ENCODE measurements at places on chromosomes 11 and 22.

DNA sequence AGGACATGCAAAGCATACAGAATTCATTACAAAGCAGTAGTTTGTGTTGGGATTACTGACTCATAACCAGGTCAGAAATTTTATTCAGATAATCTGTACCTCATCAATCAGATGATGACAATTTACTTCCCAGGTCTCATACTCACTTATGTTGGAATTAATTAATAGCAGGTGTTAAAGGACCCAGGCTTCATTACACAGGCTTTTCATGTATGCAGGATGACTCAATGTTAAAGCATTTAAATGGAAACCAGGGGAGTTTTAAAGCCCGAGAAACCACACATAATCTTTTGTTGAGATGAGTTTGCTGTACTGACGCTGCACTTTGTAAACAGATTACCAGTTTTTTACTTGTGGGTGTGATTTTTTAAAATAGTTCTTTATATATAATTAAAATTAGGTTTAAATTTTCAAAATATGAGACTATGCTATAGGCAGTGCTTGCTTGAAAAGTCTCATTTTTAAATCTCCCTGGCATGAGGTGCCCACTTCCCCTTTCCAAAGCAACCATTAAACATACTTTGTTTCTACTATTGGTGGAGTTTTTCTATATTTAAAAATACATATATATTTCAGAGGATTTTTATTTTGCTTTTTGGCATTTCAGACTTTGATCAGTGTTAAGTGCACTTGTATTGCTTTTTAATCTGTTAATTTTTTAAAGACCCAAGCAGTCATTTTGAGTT, 41.0 kb downstream of the CEP57 start:
- peak; percentile 72 for DNase-seq

DNA sequence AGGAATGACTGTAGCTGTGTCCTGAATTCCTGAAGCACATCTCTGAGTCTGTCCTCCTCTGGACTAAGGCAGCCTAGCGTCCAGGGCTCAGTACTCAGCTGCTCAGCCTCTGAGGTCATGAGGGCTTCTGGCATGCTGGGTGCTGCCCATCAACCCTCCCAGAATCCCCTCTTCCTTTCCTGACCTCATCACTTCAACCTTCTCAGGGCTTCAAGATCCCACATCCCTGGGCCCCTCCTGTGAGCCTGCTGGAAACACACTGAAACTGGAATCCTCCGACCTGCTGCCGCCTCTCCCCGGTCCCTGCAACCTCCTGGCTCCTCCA, 803 bp downstream of the KRTAP5-8 start:
- DNase-seq = no peak

- DNase-seq = no peak
Measured at GRCh38 chr22:49867303-49868265, 13.9 kb downstream of the ZBED4 start.

DNA sequence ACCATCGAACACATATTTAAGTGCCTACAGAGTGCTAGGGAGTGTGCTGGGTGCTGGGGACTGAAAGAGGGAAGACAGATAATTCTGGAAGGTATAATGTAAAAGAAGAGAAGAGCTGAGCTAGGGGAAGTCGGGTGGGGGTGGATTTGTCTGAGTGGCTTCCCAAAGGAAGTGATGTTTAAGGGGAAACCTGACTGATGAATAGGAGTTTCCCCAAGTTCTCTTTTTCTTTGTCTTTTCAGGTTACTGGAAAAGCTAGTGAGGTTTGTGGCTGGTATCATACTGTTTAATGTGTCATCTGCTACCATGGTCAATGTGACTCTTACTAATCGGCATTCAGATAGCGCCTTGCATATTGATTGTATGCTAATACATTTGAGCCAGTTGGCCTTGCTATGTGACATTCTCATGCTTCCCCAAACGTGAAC, 151.6 kb upstream of the MTMR2 start:
- DNase-seq = no peak

GRCh38 chr11:92569726-92570125, 345.1 kb downstream of the FAT3 start:
- DNase-seq = no peak

GRCh38 chr11:69654660-69655478, 13.9 kb downstream of the CCND1 start:
- DNase-seq = peak; percentile 50

- no peak for DNase-seq
Measured at GRCh38 chr11:112814168-112814567, 147.1 kb upstream of the NCAM1 start.

DNA sequence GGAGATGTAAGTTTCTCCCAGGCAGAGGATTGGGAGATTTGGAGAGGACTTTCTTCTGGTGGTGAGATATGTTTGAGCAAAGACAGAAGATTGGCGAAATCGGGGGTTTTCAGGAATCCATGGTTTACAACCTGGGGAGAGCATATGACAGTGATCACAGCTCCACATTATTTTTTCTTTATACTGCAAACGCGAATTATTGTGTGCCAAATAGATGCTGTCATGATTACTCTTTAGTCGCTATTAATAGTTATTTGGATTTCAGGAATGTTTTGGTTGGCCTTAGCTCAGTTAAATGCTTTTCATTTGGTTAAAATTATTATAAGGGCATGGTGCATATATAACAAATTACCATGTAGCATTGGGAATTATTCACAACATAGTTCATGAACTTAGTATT, 15.2 kb downstream of the ATXN10 start:
- peak; percentile 4 for DNase-seq

- peak; percentile 84 for DNase-seq
Measured at GRCh38 chr11:2376751-2377451, at the start of gene CD81. TSS of gene CD81 (plus strand) at chr11:2377310. CDS start at chr11:2377550, 240 bp downstream.

- DNase-seq = no peak
Measured at GRCh38 chr22:18111759-18112330, 1.2 kb downstream of the TUBA8 start.

- no peak for DNase-seq
Measured at GRCh38 chr11:11020747-11021149, 162.9 kb upstream of the ZBED5 start.

- DNase-seq = no peak
Measured at GRCh38 chr11:93704237-93704636, 37.1 kb downstream of the TAF1D start.

DNA sequence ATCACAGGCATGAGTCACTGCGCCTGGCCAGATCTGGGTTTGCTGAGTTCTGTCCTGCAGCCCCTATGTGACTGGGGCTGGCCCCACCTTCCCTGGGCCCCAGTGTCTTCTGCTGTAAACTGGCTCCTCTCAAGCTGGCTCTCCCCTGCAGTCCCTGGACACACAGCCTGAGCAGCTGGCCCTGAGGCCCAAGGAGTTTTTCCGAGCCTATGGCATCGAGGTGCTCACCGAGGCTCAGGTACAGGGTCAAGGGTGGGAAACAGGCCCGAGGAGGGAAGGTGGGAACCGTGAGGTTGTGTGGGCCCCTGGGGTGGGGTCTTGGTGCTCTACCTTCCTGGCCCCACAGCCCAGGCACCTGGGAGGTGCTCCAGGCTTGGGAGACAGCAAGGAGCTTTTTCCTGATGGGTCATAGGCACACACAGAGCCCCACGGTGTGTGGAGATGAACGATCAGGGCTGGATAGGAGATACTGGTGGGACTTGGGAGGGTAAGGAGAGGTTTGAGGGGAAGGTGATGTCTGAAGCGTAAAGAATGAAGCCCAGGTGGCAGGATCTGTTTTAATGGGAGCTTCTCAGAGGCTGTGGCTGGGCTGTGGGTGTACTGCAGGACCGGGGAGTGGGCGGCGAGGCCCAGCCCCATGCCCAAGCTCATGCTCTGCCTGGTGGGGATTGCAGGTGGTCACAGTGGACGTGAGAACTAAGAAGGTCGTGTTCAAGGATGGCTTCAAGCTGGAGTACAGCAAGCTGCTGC, 6.4 kb upstream of the LZTR1 start:
- no peak for DNase-seq

GRCh38 chr11:127627629-127628457, 627.3 kb upstream of the KIRREL3 start:
- no peak for DNase-seq

DNA sequence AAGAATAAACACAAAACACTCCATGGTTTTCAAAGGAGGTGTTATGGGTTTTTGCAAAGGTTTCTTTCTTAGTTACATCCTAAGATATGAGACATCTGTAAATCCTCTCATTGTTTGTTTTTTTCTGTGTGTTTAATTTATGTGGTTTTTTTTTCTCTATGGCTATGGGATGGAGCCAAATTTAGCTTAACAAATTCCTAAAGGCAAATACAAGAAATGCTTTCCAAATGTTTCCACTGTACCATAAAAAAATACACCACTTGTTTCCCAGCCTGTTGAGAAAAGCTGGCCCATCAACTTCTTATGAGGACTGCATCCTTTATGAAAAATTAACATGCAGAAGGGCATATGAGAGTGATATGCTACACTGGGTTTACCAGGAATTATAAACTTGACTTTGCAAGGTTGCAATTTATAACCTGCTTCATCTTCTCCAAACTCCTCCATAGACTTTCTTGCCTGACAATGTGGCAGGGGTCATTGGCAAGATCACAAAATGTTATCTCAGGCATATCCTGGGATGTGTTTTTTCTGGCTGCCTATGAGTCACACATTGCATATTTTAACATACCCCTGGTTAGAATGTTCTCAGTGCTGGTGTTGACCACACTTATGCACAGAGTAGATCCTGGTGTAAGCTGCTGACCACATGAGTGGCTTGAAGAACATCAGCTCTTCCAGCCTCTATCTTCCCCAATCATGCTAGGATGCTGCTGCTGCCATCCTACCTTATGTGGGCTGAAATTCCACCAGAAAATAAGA, 137.6 kb upstream of the TTC12 start:
- peak; percentile 51 for DNase-seq

GRCh38 chr22:37940698-37941376, 12.6 kb downstream of the C22orf23 start:
- DNase-seq = no peak

DNA sequence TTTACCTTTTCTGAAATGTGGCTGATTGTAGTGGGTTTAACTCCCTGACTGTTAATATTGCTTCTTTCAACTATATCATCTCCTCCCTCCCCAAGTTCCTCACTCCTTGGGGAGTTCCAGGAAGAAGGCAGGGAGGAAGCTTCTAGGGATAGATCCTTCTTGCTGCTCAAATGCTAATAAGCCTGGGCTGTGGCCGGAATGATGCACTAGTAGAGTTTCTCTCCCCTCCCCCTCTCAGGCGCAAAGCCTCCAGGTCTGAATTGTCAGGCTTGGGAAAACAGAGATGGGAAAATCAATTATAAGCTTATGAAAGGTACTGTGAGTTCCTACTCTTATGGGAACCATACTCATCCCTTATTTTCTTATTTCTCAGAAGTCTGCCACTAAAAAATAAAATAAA, 30.8 kb downstream of the FEZ1 start:
- DNase-seq = no peak

DNA sequence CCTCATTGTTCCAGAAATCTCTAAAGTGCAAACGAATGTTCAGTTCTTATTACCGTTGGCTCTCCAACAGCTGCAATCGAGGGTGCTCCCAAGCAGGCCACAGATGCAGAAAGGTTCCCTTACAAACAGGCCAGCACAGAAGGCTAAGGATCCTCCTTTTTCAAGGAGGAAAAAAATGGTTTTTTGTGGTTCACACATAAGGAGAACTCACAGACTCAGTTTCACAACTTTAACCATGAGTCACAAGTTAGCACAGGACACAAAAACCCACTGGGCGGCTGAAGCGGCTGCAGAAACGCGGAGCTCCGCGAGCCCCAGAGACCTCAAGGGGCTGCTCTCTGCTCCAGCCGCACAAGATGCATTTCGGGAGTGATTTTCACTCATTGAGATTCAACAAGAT, 98.2 kb upstream of the PRR5 start:
- no peak for DNase-seq

- DNase-seq = no peak
Measured at GRCh38 chr22:41521126-41521525, 23.1 kb downstream of the POLR3H start.

GRCh38 chr11:3049430-3050243, 7.6 kb downstream of the CARS1 start:
- DNase-seq = peak; percentile 98

Data from AG08395 (cell line).